Adipocyte (in vitro differentiated cells): ENCODE measurements at places on chromosomes 5 and 9.

DNA sequence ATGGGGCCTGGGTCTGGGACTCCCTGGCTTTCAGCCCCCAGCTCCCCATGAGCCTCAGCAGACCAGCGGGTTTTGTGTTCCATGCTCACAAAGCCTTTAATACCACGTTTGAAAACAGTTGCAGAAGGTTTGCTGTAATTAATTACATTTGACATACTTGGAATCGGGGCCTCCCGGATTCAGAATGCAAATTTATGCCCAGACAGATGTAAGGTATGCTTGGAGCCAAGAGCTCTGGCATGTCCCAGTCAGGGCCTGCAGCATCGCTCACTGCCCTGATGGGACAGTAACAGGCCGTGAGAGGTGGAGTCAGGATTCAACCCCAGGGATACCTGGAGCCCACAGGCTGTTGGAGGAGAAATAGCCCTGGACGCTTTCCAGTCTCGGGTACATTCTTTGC lies 12.2 kb downstream of the ZNF618 start:
- DNase-seq = peak; percentile 46

DNA sequence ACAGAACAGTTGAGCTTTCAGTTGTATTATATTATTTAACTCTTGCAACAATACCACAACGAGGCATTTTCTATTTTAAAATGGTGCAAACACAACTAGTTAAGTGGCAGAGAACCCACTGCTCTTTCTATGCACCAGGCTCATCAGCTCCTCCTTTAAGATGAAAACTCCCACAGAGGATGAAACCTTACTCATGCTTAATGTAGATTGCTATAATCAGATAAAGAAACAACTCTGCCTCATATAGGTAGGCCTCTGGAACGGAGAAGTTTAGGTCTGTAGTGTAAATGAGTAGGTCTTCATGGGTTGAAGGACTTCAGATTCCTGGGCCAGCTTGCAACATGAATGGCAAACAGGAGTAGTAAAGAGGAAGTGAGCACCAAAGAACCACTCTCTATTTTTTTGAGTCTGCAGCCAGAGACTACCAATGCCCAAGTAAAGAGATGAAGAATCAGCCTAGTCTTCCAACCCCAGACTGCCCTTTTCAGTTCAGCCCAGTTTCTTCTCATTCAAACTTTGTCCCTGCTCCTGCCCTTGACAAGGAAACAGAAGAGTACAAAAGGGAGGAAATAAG lies 33.9 kb downstream of the HACD4 start:
- DNase-seq = no peak

DNA sequence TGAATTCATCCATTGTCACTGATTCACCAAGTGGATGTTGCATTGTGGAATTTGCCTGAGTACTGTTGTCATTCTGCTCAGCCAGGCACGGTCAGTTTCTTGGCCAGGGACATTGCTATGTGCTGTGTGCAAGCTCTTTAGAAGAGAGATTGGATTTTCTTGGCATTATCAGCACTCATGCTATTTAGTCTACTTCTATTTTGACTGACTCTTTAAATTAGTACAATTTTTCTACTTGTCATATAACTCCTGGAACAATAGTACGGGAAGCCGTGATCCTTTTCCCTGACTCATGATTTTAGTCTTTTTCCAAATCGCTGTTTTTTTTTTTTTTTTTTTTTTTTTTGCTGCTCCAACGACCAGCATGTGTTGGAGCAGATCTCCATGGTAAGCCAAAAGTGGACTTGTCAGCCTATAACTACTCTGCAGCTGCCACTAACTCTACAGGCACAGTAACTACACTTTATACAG lies 129.7 kb downstream of the CDC42SE2 start:
- peak; percentile 8 for DNase-seq

GRCh38 chr9:115204904-115205453 lies 87.0 kb upstream of the TNC start:
- DNase-seq = peak; percentile 75

DNA sequence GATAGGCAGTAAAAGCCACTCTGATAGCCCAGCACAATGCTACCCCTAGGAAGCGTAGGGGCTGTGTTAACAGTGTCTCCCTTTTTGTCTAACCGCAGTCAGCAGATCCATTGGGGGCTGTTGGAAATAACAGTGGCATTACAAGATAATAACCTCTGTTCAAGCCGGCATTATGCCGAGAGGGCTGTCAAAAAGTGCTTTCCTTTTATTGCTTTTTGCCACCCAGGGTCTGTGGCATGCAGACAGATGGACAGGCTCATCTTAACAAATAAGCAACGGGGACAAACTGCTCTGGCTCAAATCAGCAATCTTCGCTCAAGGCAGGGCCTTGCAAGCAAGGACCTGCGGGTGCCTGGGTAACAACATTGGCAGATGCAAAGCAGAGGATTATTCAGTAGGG lies 123.3 kb downstream of the TLR4 start:
- no peak for DNase-seq

GRCh38 chr9:2473681-2474080 lies 147.9 kb upstream of the VLDLR start:
- no peak for DNase-seq

DNA sequence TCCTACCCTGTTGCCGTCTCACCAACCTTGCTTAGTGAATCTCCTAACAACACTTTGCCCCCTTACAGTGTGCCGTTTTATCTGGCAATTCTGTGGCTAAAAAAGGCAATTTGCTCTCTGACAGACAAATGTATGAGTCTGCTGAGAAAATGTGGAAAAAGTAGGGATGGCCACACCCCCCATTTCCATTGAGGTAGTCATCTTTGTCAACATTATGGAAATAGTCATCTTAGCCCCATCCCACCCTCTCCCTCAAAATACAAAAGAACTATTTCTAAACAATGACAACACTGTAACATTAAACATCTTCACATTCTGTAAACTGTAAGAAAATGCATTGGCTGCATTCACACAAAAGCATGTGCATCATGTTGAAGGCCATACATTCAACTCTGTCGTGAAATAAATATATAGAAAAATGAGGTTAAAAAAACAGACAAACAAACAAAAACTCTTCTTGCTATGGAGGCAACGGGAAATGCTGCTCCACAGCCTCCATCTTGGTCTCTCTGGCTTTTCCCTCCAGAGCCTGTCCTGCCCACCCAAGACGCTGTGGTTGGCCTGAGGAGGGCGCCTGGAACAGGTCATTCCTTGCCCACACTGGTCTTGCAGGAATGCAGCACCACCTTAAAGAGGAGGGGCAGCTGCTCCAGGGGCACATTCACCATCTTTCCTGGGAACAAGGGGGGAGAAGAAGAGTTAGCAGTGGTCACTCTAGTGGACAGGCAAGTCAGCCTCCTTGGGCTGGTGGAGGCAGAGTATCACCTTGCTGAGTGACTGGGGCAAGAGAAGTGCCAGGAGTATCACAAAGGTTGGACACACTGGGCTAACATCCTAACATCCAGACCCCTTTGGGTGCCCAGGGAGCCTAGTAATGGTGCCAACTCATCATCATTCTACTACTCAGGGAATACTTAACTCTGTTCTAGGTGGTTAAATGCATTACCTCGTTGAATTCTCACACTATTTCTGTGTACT lies 15.2 kb upstream of the NR5A1 start:
- DNase-seq = no peak

DNA sequence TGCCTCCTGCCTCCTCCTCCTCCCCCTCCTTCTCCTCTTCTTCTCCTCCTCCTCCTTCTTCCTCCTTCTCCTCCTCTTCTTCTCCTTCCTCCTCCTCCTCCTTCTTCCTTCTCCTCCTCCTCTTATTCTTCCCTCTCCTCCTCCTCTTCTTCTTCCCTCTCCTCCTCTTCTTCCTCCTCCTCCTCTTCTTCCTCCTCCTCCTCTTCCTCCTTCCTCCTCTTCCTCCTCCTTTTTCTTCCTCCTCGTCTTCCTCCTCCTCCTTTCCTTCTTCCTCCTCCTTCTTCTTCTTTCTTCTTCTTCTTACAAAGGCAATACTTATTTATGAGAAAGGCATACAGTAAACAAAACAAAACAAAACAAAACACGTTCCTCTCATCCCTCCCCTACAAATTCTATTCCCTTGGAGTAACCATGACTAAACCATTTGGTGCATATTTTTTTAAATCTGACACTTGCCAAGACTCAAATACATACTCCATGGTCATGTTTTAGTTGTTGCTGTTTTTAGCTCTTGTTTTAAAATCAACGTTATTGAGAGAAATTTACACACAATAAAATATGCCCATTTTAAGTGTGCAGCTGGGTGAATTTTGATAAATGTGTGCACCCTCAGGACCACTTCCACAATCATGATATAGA lies 135.6 kb downstream of the FOXD1 start:
- DNase-seq = no peak

DNA sequence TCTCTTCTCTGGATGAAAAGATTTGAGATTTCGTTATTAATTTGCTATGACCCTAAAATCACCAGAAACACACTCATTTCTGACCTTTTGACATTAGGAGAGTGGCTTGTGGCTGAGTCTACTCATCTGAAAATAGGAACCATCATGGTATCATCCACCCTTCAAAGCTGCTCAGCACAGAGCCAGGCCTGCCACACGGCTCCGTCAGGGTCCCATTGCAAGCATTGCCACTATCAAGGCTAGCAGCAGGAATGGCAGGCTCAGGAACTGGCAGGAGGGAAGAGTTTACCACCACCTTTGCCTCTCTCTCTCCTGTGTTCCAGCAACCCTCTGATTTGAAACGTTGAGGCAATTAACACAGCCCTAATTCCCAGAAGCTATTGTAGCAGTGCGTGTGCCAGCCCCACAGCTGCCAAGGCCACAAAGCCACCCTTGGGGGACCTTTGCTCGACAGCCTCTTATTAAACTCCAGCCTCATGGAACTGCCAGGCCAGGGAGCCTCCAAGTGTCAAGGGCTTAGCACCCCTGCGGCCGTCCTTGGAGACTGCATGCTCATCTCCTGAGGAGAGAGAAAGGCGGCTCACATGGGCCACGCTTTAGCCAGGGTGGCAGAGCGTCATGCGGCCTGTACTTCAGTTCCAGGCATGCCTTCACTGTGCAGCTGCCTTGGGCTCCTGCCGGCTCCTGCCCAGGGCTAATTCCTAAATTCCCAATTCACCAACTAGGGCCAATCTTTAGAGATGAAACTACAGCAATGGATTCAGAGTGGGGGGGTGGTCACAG lies 145.9 kb downstream of the ROR2 start:
- no peak for DNase-seq

- DNase-seq = no peak
Measured at GRCh38 chr9:110130211-110130610, 77.7 kb downstream of the C9orf152 start.

- no peak for DNase-seq
Measured at GRCh38 chr5:17634160-17634559, at the start of gene TAF11L14. Gene TAF11L14 (plus strand): TSS chr5:17634460.

DNA sequence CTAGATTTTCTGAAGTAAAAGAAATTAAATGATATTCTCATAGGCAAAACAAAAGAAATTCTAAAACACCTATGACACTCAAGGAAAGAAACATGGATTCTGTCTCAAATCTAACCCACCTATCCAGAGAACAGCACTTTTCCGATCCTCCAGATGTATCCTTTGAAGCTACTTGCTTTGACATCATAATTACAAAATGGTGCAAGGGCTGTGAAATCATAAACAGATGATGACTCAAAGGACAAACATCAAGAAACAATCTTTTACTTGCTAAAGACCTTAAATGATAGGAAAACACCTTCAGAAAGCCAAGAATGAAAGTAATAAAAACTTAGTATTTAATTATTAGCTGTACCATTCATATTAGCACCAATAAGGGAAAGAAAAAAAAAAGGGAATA lies 202.6 kb downstream of the DENND1A start:
- DNase-seq = no peak

GRCh38 chr9:90016272-90016671 lies 411.5 kb downstream of the GADD45G start:
- DNase-seq = no peak

DNA sequence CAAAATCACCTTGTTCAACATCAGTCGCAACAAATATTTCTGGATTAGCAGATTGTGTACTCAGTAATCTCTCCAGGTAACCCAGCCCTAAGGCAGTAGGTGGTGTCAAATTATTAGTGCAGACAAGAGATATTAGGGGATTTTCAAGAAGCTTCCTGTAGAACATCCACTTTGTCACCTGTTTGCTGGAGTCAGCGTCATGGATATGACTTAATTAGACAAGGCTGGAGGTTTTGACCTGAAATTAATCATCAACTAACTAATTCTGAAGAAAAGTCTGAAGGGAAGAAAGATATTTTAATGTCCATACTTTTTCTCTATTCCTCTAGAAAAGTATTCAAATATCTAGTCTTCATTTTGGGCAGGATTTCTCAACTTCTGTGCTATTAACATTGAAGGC lies 91.4 kb upstream of the CCDC112 start:
- no peak for DNase-seq
